ENCODE measurements at places on chromosomes 5 and 9. TPM values are rescaled to one million over a fixed set of nuclear protein-coding genes. Genes with fewer than 3 reads are reported as not detected.

- no peak for DNase-seq
These were observed 7.6 kb upstream of the SFXN1 start for GRCh38 chr5:175470781-175471180.

DNA sequence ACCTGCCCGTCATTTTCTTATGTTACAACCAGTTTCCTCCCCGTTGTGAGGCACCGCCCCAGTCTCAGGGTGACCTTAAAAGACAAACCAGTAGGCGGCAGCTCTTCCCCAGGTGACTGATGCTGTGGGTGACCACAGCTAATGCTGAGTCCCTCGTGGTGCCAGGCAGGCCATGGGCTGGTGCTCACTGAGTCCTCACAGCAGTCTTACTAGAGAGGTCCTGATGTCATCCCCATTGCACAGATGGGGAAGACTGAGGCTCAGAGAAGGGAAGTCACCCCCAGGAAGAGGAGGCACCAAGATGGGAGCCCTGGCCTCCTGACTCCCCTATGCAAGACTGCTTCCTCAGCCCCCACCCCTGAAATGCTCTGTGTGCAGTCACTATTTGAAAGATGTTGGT, 978 bp downstream of the CFAP157 start:
- no peak for DNase-seq

GRCh38 chr5:149931992-149932436, 12.6 kb downstream of the PDE6A start:
- DNase-seq: no peak

GRCh38 chr5:68226546-68227073, 11.1 kb downstream of the PIK3R1 start:
- no peak for DNase-seq

GRCh38 chr9:99176527-99177013, 45.2 kb downstream of the ALG2 start:
- no peak for DNase-seq

DNA sequence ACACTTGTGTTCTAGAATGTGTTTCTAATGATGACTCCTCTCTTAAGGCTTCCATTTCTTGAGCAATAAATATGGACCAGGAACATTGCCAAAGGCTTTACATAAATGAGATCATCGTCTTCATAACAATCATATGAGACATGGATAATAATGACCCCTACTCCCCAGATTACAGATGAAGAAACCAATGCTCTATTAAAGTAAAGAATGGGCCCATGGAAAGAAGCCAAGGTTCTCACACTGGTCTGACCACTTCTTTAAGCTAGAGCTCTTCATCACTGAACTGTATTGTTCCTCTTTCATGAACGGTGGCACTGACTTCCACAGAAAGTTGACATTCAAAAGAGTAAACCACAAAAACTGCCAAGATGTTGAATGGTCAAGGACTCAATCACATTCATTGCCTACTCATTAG, 65.3 kb downstream of the MARCHF3 start:
- DNase-seq: no peak

- DNase-seq: no peak
These were observed 16.1 kb upstream of the RAI14 start for GRCh38 chr5:34639852-34640626.

Gene CCDC152
- polyA plus RNA-seq: 9.5 TPM
